ENCODE measurements at places on chromosomes 7 and 10.

DNA sequence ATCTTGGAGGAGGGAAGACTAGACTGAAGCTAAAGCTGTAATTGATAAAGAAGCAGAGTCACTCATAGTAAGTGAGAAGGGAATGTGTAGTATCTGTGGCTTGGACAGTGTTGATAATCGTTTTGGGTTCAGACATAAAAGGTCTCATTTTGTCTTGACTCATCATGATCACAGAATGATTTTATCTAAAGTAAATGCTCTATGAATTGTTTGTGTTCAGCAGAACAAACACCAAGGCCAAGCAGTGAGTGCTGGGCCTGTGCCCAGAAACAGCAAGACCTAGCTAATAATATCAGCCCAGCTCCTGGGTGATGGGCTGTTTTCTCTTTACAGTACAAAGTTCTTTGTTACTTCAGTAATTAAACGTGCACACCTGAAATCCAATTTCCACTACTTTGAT, 26.7 kb upstream of the CD36 start:
- DNase-seq: no peak

- DNase-seq: peak; percentile 97
These were observed 59.1 kb downstream of the ZNF467 start for GRCh38 chr7:149714081-149714909.

- DNase-seq: no peak
These were observed 133.7 kb upstream of the CTTNBP2 start for GRCh38 chr7:118006979-118007378.

- no peak for DNase-seq
These were observed 295.7 kb downstream of the FZD1 start for GRCh38 chr7:91559947-91560346.

DNA sequence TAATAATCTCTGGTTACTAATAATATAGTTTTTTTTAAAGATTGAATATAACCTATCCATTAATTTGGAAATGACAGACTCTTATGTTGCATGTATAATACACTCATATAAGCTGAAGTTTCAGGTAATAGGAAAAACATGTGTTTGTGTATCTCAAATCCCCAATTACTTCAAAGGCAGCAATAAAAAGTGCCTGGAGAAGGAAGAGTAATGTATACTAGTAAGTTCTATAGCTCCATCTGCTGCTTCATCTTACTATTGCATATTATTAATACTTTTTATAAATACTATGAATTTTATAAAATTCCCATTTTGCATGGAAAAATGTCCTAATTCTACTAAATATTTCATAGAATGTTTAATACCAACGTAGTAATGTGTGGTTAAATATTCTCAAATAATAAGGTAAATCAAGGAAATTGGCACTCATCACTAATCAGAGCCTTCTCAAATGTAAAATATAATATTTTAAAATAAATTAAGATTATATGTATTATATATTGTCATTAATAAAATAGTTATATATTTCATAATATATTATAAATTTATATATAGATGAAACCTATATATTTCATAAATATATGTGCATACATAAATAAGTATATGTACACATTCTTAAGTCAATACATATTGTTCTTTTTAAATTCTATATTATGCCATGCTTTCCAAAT, 311.9 kb downstream of the HGF start:
- DNase-seq: no peak

- DNase-seq: no peak
These were observed 27.2 kb downstream of the LSM5 start for GRCh38 chr7:32462977-32463376.

GRCh38 chr7:27046854-27047549, 48.8 kb downstream of the HOXA1 start:
- no peak for DNase-seq
